ENCODE measurements at places on chromosomes 16 and 17.

- no peak for DNase-seq
These were observed 231.8 kb downstream of the BCAS3 start for GRCh38 chr17:60909405-60909804.

GRCh38 chr17:69111794-69112193 lies 29.9 kb downstream of the ABCA6 start:
- DNase-seq = no peak

GRCh38 chr17:83062818-83063671 lies 16.4 kb upstream of the METRNL start:
- DNase-seq = no peak

DNA sequence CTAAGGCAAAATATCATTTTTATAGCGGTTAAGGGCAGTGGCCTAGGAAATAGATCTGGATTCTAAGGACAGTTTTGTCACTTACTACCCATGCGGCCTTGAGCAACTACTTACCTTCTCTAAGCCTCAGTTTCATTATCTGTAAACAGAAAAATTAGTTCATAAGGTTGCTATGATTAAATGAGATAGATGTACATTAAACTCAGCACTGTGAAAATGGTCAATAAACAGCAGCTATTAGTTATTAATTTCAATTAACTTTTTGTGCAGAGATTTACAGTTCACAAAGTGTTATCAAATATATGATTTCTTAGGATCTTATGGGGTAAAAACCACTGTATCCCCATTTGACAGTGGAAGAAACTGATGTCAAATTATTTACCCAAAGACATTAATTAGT lies 135.5 kb upstream of the CORO6 start:
- no peak for DNase-seq

DNA sequence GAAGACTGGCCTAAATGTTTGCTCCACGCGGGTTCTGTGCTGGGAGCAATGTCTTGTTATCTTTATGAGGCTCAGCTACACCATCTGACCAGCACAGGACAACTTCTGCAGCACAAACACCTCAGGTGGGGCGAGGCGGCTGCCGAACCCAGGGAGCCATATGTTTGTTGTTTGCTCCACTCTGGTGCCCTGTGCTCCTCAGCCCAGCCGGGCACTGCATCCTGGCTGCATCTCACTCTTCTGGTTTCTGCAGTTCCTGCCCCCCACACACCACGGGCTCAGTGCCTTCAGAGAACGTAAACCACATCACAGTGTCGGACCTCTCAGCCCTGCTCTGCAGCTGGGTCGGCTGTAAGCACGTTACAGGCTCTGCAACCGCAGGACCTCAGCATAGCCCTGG lies 32.4 kb downstream of the MXRA7 start:
- DNase-seq = no peak

DNA sequence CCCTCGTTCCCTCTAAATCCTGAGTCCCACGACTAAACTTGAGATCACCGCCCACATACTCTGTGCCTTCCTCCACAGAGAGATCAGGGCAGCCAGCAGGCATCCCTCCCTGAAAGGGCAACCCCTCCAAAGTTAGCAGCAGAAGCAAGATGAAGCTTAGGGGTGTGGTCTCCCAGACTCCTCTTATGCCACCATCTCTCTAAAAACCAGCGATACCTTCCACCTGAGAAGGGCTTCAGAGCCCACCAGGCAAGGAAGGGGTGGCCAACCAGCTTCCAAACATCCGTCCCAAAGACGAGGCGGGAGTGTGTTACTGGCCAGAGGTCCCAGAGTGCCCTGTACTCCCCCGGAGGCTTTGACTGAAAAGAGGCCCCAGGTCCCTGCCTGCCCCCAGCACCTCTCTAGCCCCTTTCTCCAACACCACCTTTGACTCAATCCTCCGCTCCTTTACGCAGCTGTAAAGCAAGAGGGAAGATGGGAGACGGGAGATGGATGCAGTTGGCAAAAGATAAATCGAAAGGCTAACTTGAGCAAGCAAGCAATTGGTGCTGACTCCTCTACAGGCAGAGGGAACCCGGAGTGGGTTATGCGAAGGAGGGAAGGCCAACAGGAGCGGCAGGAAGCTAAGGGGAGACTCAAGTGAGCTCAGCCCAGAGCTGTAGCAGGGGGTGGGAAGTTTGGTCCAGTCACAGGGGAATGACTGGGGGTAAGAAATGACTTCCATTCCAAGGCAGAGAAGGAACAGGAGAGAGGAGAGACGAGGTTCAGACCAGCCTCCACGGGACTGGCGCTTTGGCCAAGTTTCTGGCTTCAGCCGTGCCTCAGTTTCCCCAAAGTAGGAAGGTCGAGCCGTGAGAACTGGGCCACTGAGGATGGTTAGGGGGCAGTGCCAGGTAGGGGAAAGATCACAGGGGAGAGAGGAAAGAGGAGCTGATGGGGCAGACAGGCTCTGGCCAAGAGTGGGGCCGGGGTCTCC lies 1.0 kb downstream of the ST3GAL2 start:
- DNase-seq = peak; percentile 49

DNA sequence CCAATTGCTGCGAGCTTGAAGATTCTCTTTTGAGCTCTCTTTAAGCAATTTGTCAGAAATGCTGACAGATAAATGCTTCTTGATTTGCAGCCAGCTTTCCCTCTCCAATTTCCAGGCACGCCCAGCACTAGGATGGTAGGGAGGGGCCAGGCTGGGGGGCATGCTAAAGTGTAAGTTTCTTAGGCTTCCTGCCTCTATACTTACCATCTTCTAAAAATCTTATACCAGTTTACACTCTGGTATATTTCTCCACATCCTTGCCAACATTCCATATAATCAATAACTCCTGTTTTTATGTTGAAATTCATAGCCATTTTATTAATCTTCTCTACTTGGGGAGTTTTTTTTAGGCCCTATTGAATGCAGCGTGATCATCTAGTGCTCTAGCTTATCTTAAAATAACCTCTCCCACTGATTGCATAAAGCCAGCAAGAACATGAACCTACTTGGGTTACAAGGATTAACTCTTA lies 17.5 kb downstream of the ACSF2 start:
- no peak for DNase-seq

- DNase-seq = no peak
These were observed 157.1 kb downstream of the CMIP start for GRCh38 chr16:81601601-81602255.

DNA sequence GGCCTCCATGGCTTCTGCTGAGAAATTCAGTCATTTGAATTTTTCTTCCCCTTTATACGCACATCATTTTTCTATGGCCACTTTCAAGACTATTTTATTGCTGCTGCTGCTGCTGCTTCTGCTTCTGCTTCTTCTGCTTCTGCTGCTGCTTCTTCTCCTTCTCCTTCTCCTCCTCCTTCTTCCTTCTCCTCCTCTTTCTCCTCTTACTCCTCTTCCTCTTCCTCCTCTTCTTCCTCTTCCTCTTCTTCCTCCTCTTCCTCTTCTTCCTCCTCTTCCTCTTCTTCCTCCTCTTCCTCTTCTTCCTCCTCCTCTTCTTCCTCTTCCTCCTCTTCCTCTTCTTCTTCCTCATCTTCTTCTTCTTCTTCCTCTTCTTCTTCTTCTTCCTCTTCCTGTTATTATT lies 22.4 kb downstream of the CPD start:
- DNase-seq = no peak

- DNase-seq = no peak
These were observed 48.0 kb downstream of the ACTG1 start for GRCh38 chr17:81464586-81464985.

DNA sequence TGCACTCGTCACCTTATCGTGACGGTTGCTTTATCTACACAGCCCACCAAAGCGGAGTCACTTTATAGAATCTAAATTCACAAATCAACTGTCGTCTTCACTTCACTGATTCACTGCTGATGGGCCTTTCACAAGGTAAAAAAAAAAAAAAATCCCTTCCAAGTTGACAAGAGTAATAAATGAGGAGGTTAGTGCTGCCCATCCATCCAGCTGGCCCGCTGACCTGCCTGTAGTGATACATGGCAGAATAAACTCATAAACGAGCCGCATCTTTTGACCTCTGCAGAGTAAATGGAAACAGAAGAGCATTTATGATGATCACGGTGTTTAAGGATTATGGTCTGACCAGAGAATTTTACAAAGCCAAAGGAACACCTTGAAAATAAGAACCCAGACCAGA lies 227.3 kb upstream of the IRX5 start:
- no peak for DNase-seq

DNA sequence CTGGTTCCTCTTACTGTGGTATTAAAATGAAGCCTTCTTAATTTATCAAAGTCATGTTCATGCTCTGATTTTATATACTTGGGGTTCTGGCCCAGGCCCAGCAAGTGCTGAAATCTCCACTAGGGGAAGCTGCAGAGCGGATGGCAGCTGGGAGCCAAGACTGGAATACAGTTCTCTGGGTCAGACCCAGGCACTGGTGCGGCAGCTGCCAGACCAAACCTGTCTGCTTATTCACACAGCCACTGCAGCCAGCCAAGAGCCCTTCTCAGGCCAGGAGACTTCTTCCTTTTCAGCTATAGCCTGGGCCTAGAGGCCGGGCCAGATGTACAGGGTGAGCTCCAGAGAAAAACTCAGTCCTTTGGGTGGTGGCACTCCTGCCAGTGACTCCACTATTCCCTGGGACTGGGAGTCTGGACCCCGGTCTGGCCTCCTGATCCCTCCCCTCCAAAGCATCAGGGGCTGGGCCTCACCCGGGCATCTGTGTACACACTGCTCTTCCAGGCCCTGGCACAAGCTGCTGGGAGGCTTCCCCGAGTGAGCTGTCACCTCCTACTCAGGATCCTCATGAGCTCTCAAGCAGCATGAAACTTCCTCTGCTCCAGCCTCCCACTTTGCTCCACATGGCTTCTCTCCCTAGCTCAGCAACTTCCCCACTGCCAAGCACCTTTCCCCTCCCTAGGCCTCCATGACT lies 24.4 kb downstream of the ATP6V0D1 start:
- DNase-seq = peak; percentile 24

DNA sequence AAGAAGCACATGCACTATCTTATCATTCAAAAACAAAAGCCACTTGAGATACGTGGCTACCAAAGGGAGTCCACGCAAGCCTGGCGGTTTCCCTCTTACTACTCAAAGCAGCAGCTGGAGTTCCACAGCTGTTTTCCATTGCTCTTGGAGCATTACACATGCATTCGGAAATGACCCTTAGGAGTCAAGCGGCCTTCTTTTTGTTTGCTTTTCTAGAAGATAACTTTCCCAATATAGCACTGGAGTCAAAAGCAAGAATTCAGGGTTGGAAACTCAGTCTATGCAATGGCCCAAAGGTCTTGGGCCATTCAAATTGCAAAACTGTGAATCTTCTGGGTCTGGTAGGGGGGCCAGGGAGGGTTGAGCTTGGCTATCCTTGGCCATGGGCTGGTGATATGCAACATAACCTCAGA lies 97.8 kb upstream of the MAF start:
- DNase-seq = no peak

DNA sequence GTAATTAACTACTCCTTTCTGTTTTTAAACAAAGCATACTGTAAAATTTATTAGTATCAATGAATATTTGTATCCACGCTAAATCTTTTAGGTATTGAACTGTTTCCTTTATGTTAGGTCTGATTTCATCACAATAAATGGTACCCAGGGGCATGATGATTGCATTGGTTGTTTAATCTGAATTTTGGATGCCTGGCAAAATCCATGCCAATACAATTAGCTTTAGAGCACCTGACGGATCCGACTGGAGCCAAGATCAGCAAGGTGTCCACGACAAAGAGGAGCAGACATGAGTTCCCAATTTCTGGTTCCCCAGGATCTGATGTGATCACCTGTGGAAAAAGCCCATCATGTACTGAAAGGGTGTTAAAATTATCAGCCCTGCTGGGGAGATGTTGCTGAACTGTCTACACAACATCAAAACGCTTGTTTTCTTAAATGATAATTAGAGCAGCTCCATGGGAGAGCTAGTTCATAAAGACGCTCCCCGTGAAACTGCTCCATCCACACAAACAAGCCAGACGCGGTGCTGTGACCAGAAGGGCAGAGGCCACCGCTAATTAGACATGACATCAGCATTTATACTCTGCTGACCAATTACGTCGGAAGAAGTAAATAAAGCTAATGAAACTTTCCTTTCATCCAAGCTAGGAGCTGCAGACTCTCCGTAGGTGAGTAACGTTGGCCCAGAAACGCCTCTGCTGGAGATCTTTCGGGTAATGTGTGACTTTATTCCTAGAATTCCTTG lies 151.7 kb downstream of the CPPED1 start:
- no peak for DNase-seq

GRCh38 chr17:35238821-35239220 lies 4.1 kb upstream of the SLFN5 start:
- DNase-seq = no peak

DNA sequence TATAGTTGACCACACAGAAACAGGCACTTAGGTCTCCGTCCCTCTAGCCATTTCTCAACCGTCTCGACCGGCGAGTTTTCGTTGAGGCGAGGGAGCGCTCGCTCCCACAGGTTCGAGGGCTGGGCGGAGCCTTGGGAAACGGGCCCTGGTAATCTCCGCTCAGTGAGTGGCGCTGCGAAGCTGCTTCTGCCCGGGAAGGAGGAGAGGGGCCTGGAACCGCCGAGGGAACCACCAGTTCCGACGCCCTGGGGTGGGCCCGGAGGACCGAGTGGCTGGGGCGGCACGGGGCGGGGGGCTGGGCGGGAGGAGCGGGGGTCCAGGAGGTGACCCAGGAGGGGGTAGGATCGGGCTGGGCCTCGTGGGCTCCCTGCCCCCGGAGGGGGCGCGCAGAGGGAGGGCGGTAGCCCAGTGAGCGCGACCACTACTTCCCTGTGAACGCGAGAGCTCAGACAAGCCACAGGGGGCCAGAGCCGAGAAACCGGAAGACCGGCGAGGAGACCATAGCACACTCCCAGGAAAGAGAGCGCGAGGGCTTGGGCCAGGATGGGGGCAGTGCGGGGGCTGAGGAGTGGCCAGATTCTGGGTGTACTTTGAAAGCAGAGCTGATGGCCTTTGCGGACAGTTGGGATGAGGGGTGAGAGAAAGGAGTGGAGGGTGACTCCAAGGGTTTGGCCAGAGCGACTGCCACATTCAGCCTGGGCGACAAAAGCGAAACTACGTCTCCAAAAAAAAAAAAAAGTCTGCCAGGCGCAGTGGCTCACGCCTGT lies 29.9 kb upstream of the ARL4D start:
- DNase-seq = peak; percentile 86

GRCh38 chr17:39134878-39135277 lies 16.6 kb downstream of the PLXDC1 start:
- no peak for DNase-seq

DNA sequence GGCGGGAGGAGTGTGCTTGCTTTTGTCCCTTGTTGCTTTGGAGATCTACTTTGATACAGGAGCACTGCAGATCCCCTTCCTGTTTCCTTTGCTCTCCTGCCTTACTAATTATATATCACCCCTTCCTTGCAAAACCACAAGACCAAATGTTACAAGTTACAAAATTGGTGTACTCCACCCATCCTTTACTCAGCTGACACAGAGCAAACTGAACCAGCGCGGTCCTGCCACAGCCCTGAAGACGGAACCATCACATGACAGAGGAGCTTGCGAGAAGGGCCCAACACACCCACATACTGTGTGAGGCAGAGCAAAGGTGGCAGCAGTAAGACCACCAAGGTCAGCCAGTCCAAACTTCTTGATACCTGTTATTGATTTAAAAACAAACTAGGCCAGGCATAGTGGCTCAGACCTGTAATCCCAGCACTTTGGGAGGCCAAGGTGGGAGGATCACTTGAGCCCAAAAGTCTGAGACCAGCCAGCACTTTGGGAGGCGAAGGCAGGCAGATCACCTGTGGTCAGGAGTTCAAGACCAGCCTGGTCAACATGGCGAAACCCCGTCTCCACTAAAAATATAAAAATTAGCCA lies 33.2 kb downstream of the CYTH1 start:
- DNase-seq = no peak
